ENCODE measurements at places on chromosomes 3 and 15.

DNA sequence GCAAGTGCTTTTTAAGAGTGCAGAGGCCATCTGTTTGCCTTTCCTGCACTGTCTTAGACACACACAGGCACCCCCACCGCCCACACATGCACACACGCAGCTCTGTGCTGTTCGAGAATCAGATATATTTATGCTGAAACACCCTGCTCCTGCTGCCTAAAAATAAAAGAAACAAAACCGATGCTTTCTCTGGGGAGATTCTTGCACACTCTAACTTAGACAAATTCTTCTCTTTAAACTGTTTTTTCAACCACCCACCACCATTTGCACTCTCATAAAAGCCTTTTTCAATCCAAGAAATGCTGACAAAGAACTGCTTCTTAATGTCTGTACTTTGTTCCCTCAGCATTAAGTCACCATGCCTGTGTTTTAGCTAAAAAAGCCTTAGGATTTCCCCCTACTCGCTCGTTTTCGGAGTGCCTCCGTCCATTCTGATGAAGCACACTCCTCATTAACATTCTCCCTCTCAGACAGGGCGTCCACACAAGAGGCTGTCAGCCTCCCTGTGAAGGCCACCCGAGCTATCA is 26.2 kb downstream of the SLC12A8 start:
- peak; percentile 11 for DNase-seq

- DNase-seq: peak; percentile 73
Measured at GRCh38 chr15:66729331-66729951, 27.4 kb downstream of the SMAD6 start.

- DNase-seq: peak; percentile 65
Measured at GRCh38 chr3:2156244-2156847, 57.7 kb downstream of the CNTN4 start.

- DNase-seq: no peak
Measured at GRCh38 chr3:16802389-16802788, 82.4 kb upstream of the PLCL2 start.

DNA sequence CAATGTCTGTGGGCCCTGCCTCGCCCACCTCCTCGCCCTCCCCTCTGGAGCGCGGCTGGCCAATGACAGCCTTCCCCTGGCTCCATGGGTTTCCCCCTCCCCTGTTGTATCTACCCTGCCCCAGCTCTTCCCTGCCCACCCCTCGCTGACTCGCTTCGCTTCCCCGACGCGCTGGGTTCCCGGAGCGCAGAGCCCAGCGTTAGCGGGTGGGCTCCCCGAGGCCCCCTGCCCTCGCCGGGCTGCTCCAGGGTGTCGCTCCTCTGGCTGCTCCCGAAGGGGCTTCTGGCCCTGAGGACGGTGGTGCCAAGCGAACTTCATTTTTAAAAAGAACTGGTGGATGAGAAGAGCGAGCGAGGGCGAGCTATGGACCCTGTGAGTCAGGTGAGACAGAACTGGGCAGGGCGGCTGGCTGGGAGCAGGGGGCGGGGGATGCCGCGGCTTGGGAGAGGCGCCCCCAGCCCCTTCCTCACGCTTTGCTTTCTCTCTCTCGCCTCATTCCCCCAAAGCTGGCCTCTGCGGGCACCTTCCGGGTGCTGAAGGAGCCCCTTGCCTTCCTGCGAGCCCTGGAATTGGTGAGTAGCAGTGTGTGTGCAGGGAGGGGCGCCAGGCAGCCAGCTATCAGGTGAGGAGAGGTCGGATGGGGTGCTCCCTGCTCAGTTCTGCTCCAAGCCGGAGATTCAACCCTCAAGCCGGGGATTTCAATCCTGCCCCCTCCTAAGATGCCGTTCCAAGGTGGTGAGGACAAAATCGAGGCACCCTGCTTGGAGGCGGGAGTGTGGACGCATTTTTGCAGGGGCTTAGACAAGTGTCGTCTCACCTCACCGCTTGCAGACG is at the start of gene SYNPR:
SYNPR (plus strand) TSS at position 138 of the 834 bp plus-strand sequence.
- peak; percentile 44 for DNase-seq

GRCh38 chr3:156516961-156517360 is 38.0 kb downstream of the SSR3 start:
- DNase-seq: no peak

DNA sequence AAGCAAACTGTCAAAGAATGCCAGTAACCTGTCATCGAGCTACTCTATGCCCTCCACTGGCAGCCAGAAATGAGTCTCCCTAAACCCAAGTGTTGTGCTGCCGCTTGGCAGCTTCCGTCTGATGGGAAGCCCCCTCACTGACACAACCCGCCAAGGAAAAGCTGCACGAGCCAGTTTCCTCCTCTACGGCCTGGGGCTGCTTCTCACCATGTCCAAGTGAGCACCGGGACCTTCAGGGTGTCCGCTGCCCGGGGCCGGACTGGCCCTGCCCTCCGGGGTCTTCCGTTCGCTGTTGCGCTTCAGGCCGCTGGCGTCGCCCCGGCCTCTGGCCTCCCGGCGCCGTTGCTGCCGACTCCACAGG is 490 bp downstream of the TOMM70 start:
- DNase-seq: no peak

DNA sequence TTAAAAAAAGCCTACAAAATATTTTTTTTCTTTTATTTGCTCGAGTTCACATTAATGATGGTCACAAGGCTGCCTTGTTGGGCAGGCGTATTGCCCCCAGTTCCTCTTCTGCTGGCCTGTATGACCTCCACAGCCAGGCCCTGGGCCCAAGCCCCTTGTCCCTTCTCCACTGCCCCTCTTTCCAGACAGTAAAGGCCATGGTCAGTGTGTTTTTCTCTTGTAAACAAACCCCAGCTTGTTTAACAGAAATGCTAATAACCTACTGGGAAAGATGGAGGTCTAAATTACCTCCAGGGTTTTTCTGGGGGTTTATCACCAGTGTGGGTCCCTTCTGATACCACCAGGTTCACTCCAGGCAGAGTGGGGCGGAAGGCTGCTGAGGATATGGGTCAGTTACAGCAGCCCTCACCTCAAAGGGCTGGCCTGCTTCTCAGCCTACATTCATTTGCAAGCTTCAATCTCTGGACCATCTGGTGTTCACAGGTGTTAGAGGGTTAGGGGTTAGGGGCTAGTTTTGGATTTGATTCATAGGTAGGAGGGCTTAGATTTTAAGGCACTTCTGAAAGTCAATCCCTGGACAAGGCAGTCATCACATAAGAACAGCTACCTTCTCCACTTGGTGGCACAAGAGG is 2.0 kb upstream of the MANF start:
- DNase-seq: no peak
